ENCODE measurements at places on chromosomes 5 and 9.

DNA sequence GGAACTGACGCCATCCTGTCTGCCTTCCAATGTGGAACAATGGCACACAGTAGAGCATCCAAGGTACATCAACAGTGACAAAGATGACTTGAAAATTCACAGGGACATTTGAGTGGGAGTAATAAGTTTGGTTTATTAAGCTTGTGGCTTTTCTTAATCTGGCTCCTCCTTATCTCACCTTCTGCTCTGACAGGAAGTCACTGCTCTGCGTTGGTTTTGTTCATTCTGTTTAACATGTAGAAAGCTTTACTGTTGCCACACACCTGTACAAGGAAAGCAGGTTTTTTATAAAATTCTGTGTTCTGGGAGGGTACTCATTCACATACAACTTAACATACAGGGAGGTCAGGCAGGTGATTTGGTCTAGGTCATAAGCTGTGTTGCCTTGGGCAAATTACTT is 1.6 kb upstream of the GZMK start:
- DNase-seq, result no peak

DNA sequence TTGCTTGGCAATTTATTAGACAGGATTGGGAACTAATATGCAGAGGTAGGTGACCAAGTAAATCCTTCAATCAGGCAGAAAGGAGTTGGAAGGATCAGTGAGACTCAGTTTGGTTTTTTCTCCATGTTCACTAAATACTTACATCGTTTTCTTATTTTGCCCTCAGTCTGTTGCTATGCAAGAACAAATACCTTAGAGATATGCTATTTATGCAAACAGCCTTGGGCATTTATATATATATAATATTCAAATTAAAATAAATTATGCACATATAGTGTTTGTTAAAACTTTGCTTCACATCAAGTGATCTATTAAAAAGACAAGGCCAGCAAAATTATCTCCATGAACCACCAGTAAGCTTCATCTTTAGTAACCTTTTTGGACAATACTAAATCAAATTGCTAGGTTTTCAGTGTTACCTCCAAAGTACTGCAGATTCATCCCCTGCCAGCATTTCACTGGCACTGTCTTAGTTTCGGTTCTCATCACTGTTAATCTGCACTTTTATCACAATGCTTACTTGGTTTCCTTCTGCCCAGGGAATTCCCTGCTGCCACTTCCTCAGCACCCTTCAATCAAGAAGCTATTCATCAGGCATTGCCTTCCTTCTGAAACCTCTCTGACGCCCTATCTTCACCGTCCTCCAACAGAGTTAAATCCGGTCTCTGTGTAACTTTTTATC is 26.0 kb upstream of the LIFR start:
- no peak for DNase-seq

DNA sequence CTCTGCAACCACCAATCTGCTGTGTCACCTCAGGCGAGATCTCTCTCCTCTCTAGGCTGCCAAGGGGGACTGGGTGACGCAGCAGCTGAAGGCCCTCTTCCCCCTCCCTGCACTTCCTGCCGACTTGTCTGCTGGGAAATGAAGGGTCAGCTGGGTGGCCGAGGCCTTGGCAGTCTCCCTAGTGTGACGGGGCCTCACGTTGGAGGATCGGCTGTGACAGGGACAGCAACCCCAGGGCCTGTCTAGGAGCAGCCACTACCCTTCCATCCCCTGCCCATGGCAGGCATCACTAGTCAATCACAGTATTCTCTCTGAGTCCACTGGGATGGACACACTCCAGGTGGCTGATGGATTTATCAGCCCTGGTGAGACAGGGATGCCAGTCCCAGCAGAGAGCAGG is 107.3 kb upstream of the SARDH start:
- DNase-seq, result peak; percentile 12

DNA sequence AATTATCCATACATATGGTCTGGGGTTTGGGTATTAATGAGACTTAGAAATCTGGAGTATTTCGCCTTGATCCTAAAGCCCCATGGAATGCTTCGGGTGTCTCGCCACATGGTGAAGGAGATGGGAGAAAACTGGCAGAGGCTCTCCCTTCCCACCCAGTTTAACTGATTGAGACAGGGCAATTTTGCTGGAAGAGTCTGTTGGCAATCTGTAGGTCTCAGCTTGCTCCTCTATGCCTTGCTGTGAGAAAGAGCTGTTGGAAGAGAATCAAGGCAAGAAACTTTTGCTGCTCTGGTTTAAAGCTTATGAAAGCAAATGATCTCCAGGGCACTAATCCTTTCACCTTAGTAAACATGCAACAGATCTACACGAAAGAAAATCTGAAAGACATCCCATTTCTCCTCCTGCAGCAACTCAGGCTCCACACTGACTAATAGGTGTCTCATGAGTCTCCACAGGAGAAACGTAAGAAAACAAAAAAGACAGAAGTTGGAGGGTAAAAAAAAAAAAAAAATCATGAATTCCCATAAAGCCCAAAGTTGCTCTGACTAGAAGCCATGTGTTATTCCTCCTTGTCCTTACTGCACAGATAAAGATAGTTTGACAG is 369.9 kb downstream of the EFNA5 start:
- no peak for DNase-seq

DNA sequence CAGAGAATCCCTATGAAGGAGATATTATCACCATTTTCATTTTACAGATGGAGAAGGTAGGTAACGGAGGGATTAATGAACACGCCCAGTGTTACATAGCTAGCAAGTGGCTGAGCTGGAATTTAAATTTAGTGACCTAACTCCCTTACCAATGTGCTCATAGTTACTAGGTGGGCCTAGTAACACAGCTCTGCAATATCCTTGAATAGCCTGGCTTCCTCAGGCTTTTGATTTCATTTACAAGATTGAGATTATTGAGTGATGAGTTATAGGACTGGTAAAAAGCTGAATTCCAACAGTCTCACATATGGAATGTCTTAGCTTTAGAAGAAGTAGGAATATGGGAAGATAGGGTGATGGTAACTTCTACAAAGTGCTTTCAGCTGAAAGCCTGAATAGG is 336.3 kb upstream of the KIF2A start:
- no peak for DNase-seq

DNA sequence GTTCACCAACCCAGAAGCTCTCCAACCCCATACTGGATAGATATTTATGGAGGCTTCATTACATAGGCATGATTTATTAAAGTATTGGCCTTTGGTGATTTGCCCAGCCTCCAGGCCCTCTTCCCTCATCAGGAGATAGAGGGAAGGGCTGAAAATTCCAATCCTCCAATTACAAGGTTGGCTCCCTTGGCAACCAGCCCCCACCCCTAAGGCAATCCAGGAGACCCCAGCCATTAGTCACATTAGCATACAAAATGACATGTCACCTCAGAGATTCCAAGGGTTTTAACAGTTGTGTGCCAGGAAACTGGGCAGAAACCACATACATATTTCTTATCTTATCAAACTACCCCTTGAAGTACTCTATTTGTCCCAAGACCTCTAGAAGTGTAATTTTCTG is 210.0 kb downstream of the HINT1 start:
- DNase-seq, result no peak

DNA sequence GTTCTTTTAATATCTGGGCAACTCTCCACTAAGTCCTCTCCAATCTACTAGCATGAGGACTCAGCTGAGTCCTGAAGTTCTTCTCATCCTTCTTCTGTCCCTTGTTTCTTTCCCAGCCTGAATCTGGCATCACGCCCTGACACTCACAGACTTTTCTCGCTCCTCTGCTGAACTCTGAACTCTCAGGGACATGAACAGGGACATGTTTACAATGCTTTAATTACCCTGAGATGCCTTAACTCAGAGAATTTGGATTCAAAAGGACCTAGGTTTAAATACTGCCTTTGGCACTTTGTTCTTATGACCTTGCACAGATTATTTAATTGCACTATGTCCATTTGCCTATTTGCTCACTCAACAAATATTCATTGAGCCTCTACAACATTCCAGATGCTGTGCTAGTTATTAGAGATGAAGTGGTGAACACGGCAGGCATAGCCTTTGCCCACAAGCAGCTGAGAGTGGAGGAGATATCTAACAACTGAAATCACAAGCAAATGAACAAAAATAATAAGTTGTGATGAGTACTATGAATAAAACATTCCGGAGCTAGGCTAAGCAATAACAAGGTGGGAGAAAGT is 106.0 kb downstream of the ADRB2 start:
- DNase-seq, result peak; percentile 36

DNA sequence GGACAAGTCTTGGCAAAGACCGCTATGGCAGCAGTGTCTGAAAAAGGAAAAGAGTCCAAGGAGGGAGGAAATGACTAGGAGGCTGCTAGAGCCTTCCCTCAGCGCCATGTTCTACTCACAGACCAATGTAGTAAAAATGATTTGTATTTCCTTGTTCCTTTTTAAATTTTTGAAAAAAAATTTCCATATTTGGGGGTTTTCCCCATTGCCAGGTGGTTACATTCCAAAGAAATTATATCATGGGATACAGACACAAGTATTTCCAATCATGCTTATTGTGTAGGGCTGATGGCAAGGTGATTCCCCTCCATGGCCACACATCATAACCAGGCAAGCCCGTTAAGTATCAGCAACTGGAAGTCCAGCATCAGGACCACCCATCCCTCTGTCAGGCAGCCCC is 138.2 kb downstream of the PIP5K1B start:
- no peak for DNase-seq

DNA sequence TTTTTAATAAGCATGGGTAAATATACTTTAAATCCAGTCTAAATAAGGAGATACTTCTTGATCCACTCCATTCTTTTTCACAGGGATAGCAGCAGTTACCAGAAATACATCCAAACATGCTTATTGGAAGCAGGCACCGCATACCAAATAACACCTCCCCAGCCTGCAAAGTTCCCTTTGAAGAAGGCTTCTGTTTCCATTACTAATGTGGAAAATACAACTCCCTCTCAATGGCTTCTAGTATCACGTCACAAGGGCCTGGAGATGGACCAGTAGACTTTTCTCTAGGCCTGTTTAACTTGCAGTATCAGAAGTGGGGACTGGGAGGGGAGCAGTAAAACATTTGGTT is 20.8 kb downstream of the TMEM245 start:
- no peak for DNase-seq

Data from M059J (cell line).